H9 (cell line): ENCODE measurements at places on chromosomes 11 and 22. TPM values are rescaled to one million over a fixed set of nuclear protein-coding genes. Genes with fewer than 3 reads are reported as not detected.

GRCh38 chr11:111912535-111912934, at the start of gene HSPB2:
Gene HSPB2, plus strand, starts transcription at chr11:111912734. Its CDS starts 96 bp downstream, at chr11:111912830.
- DNase-seq: no peak

VWCE gene
- 18.7 and 20.6 TPM in 2 replicates for total RNA-seq

NXPE2 gene
- 0.11 TPM in 1 of 2 replicates, not detected in the other for total RNA-seq

ACR gene
- 0.35 TPM in 1 of 2 replicates, not detected in the other for total RNA-seq

- no peak for DNase-seq
Observed at GRCh38 chr11:82776377-82776776, 42.7 kb upstream of the FAM181B start.

DNA sequence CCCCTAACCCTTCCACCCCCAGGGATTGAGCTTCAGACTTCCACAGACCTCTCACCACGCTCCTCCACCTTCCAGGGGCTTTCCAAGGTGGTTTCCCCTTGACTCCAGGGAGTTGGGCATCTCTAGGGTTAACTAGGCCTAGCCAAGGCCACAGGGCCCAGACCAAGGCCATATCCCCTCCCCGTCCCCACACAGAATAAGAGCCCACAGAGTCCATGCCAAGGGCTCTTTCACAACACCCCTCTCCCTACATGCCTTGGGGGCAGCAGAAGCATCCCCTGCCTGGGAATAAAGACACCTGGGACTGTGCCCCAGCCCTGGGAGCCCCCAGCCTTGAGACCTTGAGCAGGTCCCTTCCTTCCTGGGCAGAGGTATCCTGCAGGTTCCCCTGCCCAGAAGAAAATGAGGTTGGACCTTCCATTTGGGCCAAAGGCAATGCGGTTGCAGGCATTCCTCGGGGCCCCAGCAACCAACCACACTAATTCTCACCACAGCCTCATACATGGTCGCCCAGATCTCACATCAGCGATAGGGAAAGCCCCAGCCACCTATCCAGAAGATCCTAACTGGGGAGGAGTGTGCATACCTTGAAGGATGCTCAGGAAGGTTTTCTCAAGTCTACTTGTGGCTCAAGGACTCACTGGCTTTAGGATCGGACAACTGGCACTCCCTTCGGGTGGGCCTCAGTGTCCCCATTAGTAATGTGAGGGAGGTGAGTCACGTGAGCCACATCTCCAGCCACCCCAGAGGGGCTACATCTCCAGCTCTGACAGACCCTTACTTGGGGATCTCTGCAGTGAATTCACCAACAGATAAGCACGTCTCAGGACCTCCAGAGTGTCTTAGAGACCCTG, 1.7 kb downstream of the GDPD5 start:
- no peak for DNase-seq

DNA sequence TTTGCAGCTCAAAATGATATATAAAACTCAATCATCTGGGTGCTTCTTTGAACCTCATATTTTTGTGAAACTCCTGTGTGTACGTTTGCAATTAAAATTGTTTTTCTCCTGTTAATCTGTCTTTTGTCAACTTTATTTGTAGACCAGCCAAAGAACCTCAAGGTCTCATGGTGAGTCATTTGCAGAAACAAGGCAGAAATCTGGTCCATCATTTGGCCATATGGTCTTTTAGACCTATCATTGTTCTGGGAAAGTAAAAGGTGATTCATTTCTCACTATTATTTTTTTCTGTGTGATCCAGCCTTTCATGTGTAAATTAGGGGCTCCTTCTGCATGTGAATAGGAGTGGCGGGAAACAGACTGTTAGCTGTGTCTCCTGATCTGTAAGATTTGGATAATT, 399.1 kb upstream of the DDI1 start:
- DNase-seq: no peak

- DNase-seq: no peak
Observed at GRCh38 chr11:117221775-117222517, 9.9 kb downstream of the PCSK7 start.

DNA sequence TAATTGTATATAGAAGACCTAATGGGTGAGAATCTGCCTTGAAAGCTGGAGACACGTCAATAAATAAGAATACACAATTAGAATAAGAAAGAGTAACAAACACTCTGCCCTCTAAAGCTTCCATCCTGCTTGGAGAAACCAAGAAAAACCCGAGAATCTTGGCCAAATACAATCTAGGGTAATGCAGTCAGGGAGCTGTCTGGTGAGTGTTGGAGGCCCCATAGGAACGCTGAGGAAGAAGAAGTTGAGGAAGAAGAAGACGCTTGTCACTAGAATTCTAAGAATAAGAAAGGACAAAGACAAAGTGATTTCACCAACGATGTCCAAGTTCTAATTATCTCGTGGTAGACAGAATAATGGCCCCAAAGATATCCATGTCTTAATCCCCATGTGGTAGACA, 4485.9 kb upstream of the OR11H1 start:
- DNase-seq: no peak

DNA sequence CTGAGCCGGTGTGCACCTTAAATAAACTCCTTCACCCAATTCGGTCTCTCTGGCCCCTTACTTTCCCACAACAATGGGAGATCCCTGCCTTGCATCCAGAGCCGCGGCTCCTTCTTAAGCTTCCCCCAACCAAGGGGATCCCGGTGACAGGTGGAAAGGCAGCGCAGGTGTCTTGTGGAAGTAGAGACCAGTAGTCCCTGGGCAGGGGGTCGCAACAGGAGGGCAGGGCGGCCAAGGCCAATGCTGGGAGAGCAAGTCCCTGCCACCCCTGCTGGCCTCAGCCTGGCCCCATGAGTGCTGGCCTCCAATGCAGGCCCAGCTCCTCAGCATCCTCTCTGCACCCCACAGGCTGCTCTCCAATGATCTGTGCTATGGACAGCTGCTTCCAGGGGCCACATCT, 7.9 kb upstream of the SYT12 start:
- no peak for DNase-seq

DNA sequence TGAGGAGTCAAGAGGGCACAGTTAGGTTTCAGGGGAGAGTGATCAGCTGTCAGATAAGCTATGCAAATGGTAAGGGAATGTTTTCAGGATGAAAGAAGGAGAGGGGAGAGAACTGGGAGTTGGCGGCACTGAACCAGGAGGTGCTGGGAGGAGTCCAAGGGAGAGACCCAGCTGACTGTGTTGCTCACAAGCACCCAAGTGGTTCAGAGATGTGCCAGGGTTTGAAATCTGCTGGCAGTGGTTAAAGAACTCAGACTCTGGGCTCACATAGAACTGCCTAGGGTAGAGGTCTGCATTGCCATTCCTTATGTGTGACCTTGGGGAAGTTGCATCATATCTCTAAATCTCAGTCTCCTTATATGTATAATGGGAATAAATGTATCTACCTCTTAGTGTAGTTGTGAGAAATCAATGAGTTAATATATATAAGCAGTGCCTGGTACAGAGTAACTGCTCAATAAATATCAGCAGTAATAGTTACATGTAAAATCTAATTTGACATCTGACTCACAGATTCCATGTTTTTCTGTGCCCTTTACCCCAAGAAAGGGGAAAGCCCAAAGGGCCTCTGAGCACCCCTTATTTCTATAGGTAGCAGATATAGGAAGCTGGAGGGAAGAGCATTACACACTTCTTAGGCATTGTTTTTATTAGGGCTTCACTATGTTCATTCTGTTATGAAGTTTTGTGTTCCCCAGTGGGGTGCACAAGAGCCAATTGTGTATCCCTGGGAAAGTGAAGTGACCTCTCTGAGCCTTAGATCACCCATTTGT, 66.9 kb upstream of the SESN3 start:
- no peak for DNase-seq

GRCh38 chr11:34566208-34566551, 52.6 kb upstream of the ELF5 start:
- no peak for DNase-seq

NDUFA6 gene
- total RNA-seq: 91.7 and 102 TPM in 2 replicates

DNA sequence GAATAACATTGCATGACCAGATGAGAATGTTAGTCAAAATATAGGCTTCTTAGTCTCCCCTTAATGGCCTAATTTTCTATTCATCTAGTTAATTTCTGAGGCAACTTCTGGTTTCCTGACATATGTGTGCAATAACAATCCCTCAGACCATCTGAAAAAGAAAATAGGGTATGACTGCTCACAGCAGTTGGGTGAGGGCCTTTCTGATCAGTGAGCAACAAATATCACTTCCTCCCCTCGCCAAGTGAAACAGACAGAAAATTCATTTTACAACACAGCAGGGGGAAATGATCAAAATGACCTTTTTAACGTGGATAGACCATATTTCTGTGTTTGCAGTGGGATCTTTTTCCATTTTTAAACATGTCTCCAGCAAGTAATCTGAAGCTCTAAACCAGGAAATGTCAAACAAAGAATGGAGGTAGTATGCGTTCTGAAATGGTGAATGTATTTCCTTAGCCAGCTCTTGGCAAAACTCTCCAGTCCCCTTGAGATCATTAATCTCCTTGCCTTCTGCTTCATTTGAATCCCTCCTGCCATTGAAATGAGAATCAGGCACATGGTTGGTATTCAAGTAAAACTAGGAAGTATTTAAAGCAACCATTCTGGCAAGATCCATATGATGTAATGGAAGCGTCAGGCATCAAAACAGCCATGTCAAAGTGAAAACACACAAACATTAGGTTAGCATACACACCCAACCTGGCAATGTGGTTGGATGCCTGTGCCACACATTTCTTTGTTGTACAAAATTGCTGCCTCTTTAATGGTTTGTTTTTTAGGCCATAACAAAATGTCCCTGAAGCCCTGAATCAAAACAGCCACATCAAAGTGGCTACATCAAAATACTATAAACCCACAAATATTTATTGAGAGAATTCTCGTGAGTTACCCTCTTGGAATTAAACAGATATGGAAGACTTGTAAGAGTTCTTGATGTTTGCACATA, 100.1 kb downstream of the SLC1A2 start:
- DNase-seq: no peak

DNA sequence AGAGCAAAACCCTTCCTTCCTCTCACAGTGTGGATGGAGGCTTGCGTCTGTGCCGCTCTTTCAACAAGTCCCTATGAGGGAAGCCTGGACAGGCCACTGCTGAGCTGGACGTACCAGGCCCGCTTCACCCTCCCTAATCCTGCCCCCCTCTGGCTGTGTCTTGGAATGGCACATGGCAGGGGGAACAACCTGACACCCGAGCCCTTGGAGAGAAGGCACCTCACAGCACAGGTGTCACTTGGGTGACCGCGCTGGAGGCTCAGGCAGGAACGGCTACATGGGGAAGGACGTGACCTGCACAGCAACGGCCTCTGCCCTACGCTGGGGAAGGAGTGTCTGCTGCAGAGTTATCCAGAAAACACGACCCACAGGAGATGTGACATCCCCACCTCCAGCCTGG, 11.0 kb downstream of the CARS1 start:
- peak; percentile 50 for DNase-seq

SPTBN2 gene
- total RNA-seq: 80.4 and 84.8 TPM in 2 replicates

- no peak for DNase-seq
Observed at GRCh38 chr11:125416981-125417935, 78.8 kb downstream of the FEZ1 start.
